Sigmoid colon (tissue), 7 donors: ENCODE measurements at places on chromosomes 4 and X.

GRCh38 chr4:15653420-15653819 is 1.7 kb downstream of the FBXL5 start:
- H3K27ac ChIP-seq = peak overlapping the region; percentile 94
- peaks cover 57% of the 10 kb centered on the region for H3K4me1 ChIP-seq
- H3K27me3 ChIP-seq = no peaks in the 10 kb centered on the region
- no peaks in the 10 kb centered on the region for H3K36me3 ChIP-seq

- H3K27me3 ChIP-seq = no peaks in the 10 kb centered on the region
- H3K27ac ChIP-seq = no peak overlapping the region
- no peaks in the 10 kb centered on the region for H3K4me1 ChIP-seq
- no peak for DNase-seq
- H3K36me3 ChIP-seq = no peaks in the 10 kb centered on the region
Measured at GRCh38 chr4:153988492-153989363, 199.8 kb upstream of the SFRP2 start.

DNA sequence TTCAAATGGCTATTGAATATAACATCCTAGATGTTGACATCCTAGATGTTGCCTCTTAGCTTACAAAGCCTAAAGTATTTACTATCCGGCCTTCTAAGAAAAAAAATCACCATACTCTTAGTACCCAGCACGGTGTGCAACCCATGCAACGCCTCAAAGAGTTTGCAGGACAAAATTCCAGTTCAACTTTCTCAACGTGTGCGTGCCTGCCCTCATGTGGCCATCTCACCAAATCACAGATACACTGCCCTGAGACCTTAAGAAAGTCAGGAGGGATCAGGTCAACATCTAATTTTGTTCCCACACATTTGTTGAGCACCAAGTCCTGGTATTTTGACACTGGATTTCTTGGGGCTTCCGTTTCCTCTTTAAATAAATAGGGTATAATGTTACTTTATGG is 68.3 kb downstream of the CRMP1 start:
- peaks cover 8% of the 10 kb centered on the region for H3K36me3 ChIP-seq
- H3K4me3 ChIP-seq = no peak overlapping the region
- DNase-seq = no peak
- H3K27me3 ChIP-seq = no peaks in the 10 kb centered on the region
- no peak overlapping the region for H3K27ac ChIP-seq

- no peak for DNase-seq
- H3K27ac ChIP-seq = no peak overlapping the region
- no peaks in the 10 kb centered on the region for H3K27me3 ChIP-seq
- no peaks in the 10 kb centered on the region for H3K4me1 ChIP-seq
Measured at GRCh38 chrX:97850911-97851310, 967.2 kb downstream of the RPA4 start.

GRCh38 chr4:1684506-1685234 is 557 bp upstream of the FAM53A start:
- no peaks in the 10 kb centered on the region for H3K27me3 ChIP-seq
- peak overlapping the region; percentile 48 for H3K4me3 ChIP-seq
- no peaks in the 10 kb centered on the region for H3K36me3 ChIP-seq
- DNase-seq = peak; percentile 95
